T47D (cell line): ENCODE measurements at places on chromosomes 13 and 19.

DNA sequence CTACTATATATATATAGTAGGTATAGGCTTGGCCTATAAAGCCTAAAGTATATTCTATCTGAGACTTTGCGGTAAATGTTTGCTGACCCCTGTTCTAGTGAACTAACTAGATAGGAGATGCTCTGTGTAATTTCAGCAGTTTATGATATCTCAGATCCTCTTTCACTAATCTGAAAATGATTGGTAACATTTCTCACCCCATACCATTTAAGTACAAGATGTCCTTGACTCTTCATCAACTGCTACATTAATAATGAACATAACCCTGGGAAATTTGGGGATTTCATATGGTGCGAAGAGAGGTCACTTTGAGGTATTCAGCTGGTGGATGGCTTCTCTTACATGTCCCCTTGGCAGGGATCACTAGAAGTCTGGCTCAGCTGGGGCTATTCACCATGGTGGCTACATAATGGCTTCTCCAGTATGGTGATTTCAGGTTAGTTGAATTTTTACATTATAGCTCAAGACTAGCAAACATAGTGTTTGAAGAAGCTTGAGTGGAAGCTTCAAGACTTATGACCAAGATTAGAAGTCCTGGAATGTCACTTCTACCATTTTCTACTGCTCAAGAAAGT, 103.6 kb upstream of the MYCBP2 start:
- DNase-seq = no peak

GRCh38 chr19:41377977-41378709, 1.8 kb downstream of the TMEM91 start:
- no peak for DNase-seq

DNA sequence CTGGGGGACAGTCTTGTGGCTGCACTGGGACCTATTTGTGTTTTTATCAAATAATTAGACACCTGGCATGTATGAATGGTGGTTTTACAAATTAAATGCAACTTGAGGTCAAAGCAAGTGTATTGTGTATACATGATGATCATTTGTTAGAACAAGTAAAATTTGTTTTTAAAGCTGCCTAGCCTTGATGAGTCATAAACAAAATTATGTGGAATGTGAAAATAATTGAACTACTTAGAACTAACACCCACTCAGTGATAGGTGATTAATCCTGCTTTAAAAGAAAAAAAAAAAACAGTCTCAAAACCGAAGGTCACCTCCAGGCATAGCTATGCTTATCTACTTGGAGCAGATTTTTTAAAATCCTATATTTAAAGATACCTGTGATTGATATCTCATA, 770.3 kb upstream of the SLITRK5 start:
- DNase-seq = no peak

DNA sequence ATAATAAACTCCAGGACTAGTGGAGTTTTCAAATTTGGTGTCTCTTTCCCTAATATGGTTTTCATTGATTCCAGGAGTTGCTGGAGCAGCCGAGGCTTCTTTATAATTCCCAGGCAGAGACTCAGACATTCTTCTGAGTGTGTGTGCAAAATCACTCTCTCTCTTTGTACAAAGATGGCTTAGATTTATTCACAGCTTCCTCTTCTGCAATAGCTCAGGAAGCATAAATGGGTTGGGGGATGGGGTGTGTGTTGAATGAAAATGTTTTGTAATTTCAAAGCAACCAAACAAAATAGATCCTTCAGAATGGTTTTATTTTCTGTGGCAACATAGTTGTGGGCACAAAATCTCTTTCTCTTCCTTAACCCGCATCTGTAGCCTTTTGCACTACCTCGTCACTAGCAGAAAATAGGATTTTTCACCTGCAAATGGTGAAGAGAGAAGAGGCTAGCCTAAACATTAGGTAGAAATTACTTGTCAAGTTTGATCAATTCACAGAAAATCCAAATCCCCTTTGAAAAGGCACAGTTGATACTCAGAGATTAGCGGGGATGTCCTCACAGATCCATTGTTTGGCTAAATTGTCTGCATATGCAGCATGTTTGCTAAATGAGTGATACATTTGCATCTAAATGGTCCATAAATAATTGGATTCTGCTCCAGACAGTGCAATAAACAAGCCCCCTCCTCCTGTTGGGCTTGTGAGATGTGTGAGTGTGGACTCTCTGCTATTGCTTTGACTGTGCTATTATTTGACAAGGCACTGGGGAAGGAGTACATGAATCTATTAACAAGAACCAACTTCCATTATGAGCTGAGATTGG, 66.7 kb downstream of the CBY2 start:
- no peak for DNase-seq

DNA sequence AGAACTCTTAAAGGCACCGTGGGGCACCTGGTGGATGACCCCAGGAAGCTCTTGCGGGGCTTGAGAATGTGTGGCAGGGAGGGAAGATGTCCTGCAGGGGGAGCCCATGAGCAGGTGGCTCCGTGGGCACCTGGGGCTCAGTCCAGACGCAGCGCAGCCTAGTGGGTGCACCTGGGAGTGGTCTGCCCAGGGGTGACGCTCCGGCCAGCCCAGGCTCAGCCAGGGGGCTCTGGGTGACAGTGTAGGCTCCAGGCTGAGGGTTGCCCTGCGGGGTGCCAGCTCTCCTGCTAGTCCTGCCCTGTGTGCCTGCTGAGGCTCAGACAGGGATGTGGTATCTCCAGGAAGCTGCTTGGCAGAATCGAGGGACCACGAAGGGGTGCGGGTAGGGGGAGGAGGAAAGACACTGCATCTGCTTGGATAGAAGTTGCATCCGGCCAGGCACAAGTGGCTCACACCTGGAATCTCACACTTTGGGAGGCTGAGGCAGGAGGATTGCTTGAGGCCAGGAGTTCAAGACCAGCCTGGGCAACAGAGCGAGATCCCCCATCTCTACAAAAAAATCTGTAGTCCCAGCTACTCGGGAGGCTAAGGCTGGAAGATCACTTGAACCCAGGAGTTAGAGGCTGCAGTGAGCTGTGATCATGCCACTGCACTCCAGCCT, 15.0 kb upstream of the PGLS start:
- peak; percentile 64 for DNase-seq

DNA sequence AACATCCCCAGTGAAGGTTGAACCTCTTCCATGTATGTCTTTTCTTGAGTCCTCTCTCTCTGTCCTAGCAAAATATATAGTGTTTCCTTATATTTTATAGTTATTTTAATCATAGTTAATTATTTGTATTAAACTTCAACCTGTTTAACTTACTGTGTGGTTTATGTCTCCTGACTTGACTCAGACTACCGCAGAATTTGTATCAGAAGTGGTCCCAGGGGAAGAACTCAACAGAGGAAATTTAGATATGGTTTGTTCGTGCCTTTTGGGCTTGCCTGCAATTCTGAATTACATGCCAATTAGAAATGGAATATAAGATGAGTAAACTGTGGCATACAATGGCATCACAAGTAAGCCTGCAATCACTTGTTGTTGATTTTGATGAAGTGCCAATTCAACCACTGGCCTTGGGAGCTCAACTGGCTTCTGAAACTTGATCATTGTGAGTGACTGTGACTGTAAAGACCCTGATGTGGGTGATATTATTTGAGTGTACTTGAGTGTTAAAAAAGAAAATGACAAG, 1459.5 kb upstream of the PCDH20 start:
- no peak for DNase-seq

GRCh38 chr13:33194820-33195692, 90.5 kb downstream of the STARD13 start:
- DNase-seq = no peak

- no peak for DNase-seq
Observed at GRCh38 chr13:31416066-31416465, 216.3 kb downstream of the B3GLCT start.

DNA sequence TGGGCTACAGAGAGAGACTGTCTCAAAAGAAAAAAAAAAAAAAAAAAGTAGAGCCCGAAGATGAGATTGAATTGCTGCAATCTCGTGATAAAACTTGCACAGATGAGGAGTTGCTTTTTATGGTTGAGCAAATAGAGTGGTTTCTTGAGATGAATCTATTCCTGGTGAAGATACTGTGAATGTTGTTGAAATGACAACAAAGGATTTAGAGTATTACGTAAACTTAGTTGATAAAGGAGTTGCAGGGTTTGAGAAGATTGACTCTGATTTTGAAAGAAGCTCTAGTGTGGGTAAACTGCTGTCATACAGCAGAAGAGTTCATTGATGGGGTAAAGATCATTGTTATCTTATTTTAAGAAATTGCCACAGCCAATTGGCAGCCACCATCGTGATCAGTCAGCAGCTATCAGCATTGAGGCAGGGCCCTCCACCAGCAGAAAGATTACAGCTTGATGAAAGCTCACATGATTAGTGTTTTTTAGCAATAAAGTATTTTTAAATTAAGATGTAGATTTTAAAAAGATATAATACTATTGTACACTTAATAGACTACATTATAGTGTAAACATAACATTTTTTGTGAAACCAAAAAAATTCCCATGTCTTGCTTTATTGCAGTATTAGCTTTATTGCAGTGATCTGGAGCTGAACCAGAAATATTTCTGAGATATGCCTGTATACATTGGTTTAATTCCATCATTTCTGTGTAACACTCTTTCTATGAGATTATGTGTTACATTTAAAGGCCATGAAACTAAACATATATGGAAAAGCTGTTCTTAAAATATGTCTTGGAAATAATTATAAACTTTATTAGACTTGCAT, 43.1 kb downstream of the ZMYM2 start:
- DNase-seq = no peak

- DNase-seq = peak; percentile 94
Observed at GRCh38 chr19:17539238-17540117, 16.0 kb upstream of the COLGALT1 start.

DNA sequence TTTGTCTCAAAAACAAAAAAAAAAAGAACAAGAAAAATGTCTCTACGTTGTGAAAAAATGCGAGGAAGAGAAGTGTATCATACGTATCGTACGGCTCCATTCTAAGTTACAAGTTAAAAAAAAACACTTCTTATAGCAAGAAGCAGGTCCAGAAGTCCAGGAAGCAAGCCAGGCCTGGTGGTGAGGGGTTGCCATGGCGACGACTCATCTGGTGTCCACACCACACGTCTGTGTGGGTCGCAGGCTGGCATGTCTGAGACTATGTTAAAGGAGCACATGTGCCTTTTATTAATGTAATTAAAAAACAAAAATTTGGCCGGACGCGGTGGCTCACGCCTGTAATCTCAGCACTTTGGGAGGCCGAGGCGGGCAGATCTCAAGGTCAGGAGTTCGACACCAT, 5.9 kb downstream of the MED16 start:
- no peak for DNase-seq

DNA sequence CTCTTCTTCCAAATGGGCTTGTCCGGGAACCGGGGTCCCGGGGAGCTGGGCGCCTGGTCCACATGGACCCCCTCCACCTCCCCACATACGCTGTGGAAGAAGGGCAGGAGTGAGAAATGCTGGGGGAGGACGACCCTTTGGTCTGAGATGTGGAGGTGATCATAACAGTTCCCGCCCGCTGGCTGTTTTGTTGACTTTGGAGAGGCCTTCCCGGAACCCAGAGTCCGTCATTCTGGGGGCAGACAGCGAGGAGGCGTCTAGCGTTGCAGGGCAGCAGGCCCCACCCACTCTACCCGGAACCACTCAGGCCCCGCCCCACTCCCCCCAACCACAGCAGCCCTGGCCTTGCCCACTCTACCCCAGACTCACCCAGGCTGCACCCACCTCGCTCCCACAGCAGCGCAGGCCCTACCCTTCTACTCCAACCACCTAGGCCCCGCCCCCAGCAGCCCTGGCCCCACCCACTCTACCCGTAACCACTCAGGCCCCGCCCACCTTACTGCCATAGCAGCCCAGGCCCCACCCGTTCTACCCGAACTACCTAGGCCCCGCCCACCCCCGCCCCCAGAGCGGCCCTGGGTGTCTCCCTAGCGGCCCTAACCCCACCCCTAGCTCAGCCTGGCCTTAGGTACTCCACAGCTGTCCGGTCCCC, 7.1 kb downstream of the GPR108 start:
- peak; percentile 66 for DNase-seq

- DNase-seq = peak; percentile 29
Observed at GRCh38 chr13:36841391-36841790, 22.4 kb downstream of the RFXAP start.

GRCh38 chr19:33191501-33191900, 2.6 kb upstream of the LRP3 start:
- no peak for DNase-seq

DNA sequence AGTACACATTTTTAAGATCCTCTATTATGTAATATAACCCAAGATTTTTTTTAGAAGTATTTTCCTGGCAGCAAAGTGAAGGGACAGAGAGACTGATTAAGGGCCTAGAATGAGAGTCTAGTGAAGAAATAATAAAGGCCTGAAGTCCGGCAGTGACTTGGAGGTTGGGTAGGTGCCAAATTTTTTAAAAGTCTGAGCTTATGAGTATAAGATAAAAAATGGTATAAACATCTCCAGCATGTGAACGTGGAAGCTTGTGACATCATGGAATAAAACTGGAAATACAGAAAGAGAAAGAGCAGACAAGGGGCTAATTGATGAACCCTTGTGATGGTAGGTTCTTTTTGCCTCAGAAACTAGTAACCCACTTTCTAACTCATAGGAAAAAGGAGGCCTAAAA, 174.6 kb downstream of the SUCLA2 start:
- no peak for DNase-seq

DNA sequence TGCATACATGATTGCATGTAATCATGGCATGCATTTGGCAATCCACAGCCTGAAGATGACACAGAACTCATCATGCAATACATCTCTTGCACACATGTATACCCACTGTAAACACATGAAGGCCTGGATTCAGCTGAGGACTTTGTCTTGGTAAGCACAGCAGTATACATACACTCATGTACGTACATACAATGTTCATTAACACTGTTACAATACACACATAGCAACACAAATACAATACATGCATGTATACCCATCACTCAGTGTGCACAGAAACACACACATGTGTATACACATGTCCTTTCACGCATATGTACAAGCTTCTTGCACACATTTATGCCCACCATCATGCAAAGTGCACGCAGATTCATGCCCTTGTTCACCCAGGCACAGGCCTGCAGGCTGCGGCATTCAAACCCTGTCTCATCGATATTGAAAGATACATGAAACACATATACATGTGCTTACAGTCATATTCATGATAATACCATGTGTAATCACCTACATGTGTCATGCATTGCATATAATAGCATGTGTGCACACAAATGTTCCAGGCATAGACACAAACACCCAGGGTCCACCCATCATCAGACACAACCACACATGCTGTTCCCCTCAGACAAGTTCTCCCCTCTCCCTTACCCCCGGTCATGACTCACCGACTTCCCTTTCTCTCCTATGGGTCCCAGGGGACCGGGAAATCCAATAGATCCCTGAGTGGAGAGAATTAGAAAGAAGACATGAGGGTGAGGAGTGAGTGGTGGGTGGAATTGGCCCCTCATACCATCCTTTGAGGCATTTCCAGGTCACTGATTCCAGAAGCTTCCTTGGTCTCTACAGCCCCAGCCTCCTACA, 28.7 kb downstream of the COL5A3 start:
- DNase-seq = no peak
